AG09309 (cell line): ENCODE measurements at places on chromosomes 7 and 10.

- DNase-seq, result no peak
Measured at GRCh38 chr10:30510932-30511700, 77.1 kb downstream of the MAP3K8 start.

- no peak for DNase-seq
Measured at GRCh38 chr7:144133307-144133706, 10.3 kb downstream of the OR2A14 start.

GRCh38 chr10:30573721-30574431, 55.7 kb downstream of the LYZL2 start:
- no peak for DNase-seq

DNA sequence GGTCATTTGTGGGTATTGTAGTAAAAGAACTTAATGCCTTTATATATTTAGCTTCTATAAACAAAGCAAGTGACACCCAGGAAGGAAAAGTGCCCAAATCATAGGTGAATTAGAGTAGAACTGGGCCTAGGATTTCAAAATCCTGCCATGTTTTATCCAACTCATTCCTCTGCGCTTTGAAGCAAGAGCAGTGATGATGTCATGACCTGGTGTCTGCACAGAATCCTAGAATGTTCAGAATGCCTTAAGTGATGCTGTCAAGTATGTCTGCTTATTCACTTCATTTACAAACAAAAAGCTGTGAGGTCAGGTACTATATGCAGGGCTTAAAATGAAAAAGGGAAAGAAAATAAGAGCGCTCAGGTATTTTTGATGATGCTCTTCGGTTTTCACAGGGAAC, 737.2 kb upstream of the ANKRD30A start:
- DNase-seq, result no peak

- no peak for DNase-seq
Measured at GRCh38 chr7:37657816-37658215, 25.8 kb upstream of the GPR141 start.
